Activated CD8-positive, alpha-beta T cell treated with anti-CD3 and anti-CD28 coated beads for 36 hours (primary cell): ENCODE measurements at places on chromosomes 16 and 17. TPM values are rescaled to one million over a fixed set of nuclear protein-coding genes. Genes with fewer than 3 reads are reported as not detected.
A peak's percentile ranks its signal among the peaks of the same experiment; 100 is the strongest.

- peak; percentile 39 for DNase-seq
These were observed 33.9 kb upstream of the SEC14L1 start for GRCh38 chr17:77106874-77107358.

The KCTD5 gene
- 27.3 TPM for total RNA-seq

DNA sequence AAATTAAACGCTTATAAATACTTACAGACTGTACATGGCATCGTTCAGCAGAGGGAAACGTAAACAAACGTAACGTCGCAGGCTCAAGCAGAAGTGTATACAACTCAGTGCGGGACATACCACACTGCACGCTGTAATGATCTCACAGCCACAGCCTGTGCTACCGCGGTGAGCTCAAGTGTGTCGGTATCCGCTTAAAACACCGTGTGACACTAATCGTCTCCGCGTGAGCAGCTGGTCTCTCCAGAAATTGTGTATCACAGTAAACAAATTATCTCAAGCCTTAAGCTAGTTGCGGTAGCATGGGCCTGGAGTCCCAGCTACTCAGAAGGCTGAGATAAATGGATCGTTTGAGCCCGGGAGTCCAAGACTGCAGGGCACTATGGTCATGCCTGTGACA, 115.3 kb downstream of the ANKRD11 start:
- DNase-seq: no peak

The CLDN6 gene
- total RNA-seq: not detected

DNA sequence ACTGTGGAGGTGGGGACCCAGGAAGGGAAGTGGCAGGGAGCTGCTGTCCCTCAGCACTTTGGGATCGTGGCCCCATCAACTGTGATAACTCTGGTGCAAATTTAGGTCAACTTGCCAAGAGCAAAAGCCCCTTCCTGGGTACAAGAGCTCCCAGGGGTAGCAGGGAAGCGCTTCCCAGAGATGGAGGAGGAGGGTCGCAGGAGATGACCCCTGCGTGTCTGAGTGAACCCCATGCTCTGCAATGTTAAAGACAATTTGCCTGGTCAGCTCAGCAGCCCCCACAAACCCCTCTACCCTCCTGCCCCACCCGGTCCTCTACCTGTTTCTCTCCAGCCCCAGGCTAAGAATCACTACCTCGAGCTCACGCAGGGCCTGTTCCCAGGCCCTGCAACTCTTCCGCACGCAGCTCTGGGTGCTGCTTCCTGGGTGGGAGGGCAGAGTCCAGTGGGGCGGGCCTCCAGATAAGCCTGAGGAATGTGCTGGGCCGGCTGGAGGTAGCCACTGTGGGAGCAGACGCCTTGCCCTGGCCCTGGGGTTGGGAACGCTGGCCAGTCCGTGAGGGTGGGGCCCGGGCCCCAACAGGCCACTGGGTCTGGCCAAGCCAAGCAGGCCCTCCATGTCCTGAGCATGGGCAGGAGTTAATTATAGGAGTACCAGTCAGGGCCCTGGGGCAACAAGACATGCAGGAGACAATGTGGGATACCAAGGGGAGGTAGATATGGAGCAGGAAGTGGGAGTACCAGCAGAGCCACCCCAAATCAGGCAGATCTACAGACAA, 6.1 kb downstream of the DOK4 start:
- no peak for DNase-seq
